ENCODE measurements at places on chromosomes 2 and 18.
A peak's percentile ranks its signal among the peaks of the same experiment; 100 is the strongest.

DNA sequence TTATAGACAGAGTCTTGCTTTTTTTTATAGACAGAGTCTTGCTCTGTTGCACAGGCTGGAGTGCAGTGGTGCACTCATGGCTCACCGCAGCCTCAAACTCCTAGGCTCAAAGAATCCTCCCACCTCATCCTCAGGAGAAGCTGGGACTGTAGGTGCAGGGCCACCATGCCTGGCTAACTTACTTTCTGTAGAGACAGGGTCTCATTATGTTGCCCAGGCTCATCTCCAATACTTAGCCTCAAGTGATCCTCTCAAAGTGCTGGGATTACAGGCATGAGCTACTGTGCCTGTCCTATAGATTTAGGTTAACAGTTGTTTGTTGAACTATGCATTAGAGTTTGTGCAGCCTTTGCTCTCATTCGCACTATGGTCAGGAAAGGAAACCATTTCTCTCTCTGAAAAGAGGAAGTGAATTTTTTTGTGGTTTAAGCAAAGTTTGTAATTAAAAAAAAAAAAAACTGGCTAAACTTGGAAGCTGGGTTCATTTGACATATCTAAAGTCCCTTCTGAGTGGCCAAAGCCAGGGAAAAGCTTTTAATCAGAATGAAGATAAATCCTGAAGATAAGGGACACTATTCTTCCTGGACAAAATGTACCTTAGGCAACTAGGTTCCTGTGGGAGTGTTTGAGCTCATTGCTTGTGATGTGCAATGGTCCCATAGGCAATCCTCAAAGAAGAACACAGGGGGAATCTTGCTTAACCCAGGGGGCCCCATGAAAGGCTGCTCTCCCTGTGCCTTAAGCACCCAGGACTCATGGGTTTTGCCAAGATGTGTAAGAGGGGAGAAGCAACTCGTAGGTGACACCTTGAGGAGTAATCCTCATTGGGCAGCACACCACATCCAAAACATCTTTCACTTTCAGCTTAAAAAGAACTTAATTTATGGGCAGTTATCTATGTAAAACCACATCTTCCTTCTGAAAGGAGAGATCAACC lies 201.7 kb downstream of the MREG start:
- DNase-seq: peak; percentile 69

- no peak for DNase-seq
Observed at GRCh38 chr18:75828379-75828778, 400.9 kb upstream of the SMIM21 start.

DNA sequence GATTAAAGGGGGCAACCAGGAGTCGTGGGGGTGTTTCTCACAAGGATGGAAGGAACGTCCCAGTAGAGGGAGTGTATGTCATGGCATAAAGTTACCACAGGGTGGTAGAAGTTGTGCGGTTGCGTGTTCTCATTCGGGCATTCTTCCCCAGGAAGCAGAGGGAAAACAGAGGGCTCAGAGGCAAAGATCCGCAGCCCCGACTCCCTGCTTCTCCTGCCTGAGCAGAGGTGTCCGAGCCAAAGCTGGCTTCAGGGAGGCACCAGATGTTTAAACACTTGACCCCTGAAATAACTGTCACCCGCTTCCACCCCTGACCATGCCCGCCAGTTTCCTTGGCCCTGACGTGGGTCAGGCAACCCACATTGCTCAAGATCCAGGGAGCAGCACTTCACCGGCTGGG lies 83.7 kb downstream of the EN1 start:
- peak; percentile 4 for DNase-seq

DNA sequence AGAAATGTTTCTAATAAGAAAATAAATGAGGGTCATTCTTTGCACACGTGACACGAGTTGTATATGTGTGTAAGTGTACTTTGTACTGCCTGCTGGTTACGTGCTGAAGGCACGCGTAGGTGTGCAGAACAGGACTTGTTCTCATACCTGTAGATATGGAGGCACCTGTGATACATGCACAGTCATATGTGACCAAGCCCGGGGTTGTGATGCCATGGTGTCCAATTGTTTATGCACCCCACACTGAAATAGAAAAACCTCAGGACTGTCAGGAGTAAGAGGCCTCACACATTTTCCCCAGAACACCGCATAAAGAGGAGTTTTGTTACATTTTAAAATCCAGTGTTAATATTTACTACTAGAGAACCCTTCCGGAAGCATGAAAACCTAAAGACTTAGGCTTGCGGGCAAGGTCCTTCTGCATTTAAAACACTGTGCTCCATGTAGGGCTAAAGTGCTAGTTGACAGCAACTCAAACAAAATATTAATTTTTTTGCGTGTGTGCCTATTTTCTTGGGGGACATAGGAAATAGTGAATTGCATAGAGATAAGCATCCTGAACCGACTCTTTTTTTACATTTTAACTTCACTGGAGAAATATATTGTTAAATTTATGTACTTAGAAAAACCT lies 9.3 kb downstream of the TSHZ1 start:
- DNase-seq: no peak

DNA sequence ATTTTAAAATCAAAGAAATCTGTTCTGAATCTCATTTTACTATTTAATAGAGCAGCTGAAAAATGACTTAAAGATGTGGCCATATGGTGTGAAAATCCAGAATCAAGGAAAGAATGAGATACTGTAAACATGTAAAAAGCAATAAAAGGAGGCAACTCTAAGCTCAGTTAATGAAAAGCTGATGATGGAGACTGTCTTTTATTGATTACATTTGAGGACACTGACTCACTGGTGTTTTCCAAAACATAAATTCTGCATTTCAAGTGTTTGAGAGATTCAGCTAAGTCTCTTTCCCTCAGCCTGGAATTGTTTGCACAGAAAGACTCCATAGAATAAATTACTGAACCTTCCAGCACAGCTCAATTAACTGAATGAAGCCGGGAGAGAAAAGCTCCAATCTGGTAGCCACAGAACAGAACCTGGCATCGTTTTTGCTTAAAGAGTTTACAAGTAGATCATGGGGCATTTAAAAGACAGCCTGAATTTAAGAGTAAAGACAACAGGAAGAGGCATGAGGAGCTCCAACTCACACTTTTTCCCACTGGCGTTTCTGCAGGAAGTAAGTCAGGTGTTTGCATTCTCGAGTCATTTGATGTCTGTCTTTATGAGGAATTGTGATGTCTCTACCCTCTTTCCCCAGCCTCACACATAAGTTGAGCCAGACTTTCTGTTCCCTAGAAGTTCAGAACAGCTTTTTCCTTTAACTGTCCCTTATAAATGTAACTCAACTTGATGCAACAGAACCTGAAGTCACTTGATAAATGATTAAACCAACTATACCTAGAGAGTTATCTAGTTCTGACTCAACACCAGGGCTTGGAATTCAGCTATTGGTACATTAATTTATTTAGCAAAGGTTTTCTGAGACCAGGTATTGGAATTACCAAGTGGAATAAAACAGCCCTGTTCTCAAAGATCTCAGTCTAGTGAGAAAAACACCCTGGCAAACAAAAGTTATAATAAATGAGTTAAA lies 53.3 kb downstream of the FTCDNL1 start:
- no peak for DNase-seq

DNA sequence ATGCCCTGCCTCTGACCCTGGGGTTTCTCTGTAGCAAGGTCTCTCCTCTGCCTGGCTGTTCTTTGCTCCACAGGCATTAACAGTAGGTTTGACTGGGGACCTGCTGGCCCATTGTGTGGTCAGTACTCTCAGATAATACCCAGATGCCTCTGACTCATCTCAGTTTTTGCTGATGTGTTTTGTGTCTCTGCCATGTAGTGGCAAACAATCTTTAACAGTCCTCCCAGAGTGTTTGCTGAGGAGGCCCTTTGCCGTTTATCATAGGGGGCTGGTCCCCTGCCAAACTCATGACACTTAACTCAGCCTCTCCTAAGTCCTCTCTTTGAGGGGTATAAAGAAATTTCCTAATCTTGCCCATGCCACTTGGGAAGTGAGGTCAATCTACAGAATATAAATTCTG lies 793.7 kb upstream of the FANCL start:
- DNase-seq: peak; percentile 87

- DNase-seq: no peak
Observed at GRCh38 chr2:23718931-23719700, 207.8 kb downstream of the ATAD2B start.

DNA sequence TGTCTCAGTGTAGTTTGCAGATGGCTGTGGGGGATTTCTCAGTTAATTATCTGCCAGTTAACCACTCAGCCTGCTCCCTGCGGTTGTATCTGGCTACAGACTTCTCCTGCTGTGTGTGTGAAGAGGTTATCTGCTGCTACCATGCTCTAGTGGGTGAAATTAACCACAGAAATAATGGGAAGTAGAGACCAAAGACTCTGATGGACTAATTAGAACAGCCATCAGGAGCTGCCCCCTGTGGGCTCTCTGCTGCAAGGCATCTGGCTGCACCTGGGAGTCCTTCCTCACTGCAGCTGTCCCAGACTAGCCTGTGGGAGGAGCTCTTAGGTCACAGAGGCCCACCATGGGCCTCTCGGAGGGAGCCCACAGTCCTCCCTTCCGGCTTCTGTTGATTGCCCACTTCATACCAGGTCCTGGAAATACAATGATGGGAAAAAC lies 66.6 kb downstream of the CTIF start:
- peak; percentile 98 for DNase-seq

DNA sequence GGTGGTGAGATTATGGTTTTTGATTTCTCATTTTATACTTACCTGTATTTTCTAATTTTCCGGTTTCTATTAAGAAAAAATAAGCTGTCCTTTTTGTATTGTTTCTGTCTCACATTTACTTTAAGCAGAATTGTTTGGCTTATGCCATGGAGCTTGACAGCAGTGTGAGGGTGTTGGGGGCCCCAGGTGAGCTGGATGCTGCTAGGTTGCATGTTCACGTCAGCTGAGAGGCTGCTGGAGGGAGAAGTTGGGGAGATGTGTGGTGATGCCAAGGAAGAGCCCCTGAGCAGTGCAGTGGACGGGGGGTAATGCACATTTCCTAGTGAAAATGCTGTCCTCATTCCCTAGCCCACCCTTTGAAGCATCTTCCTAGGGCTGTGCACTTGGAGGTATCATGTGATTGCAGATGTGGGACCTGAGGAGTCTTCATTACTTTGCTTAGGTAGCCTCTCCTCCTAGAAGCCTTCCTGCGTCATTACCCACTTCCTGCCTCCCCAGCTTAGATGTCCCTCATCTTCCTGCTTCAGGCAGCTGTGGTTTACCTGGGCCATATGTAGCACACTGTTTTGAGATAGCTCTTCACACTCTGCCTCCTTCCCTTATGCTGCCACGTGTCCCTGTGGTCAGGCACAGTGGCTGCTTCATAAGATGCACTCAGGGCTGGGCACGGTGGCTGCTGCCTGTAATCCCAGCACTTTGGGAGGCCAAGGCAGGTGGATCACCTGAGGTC lies 16.2 kb downstream of the ATG16L1 start:
- peak; percentile 18 for DNase-seq

- DNase-seq: no peak
Observed at GRCh38 chr18:41058351-41059125, 896.5 kb upstream of the PIK3C3 start.

GRCh38 chr2:54207666-54208195 lies 48.3 kb downstream of the TSPYL6 start:
- no peak for DNase-seq

DNA sequence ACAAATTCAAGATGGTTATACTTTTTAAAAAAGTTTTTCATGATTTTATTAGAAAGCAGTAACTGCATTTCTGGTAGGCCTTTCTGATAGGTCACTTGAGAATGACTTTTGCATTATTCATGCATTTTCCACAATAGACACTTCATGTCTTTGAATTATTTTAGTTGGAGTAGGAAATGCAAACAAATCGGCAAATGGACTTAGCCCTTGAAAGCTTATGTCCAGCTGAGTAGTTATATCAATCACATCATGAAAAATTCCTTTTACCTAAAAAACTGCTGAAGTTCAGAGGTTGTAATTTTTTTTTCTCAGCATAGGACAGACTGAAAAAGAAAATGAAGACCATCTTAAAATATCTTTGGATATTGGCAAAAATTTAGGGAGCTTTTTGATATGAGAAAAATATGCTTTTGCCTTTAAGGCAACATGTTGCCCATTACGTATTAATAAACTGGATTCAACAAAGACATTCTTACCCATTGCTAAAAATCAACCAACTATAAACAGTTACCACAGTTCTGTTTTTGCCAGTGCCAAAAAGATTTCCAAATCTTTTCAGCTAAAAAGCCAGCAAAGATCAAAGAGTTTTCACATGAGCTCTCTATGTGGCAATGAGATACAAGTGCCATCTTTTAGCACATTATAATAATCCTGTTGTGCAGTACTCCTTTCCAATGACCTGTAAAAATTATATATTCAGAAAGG lies 45.5 kb upstream of the FRZB start:
- DNase-seq: no peak

DNA sequence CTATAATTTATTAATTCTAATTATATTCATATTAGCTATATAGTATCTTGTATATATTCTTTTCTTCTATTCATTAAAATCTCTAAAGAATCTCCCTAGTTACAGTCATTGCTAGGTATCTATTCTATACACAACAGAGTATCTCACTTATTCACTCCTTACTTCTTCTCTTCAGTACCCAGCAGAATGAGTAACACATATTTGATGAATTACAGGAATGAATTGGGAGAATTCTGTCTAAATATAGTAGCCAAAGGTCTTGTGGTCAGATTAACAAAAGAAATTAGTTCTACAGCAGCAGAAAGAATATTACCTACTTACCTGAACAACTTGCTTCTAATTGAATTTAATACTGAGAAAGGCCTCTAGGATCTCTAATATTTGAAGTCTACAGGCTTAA lies 758.0 kb upstream of the ZEB2 start:
- no peak for DNase-seq

DNA sequence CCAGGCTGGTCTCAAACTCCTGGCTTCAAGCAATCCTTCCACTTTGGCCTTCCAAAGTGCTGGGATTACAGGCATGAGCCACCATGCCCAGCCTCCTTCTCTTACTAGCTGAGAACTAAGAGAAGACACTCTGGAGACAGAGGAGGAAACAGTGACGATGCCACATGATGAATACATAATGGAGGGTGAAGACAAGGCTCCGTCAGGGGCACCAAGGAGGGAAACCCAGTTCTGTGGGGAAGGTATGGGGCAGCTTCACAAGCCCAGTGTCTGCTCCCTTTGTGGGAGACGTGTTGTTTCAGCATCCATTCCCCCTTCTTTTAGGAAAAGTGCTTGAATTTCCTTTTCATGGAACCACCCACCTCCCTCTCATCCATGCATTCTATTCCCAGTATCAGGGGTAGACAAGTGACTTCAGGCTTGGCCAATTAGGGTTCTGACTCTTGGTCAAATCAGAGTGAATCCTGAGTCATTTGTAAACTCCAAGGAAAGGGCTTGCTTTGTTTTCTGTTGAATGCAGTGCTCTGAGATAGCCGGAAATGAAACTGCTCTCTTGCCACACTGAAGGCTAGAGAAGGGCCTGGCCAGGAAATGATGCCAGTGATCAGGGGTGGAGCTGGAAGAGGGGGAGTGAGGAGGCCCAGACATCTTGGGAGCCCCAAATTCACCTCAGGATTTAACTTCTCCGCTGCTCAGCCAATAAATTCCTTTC lies 23.7 kb downstream of the TMEM127 start:
- peak; percentile 77 for DNase-seq

DNA sequence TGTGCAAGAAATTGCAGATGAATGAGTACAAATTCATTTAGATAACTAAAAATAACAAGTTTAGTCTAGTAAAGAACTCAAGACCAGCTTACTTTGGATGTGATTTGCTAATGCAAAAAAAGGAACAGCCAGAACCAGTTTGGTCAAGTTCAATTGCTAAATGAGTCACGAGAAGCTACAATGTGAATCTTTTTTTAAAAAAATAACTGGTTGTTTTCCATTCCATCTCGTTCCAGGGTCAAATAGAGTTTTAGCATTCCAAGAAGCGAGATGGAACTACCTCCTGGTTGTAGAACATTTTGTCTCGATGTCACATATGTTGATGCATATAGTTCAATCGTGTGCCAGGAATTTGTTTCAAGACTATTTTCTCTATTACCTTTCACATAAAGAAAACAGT lies 65.0 kb upstream of the IKZF2 start:
- no peak for DNase-seq

All from hematopoietic multipotent progenitor cell treated with erythropoietin and hydrocortisone succinate and interleukin-3 and kit ligand, for 6 days (in vitro differentiated cells).